ENCODE measurements at places on chromosomes 1 and 21. TPM values are rescaled to one million over a fixed set of nuclear protein-coding genes. Genes with fewer than 3 reads are reported as not detected.

ALG6 gene
- 22.6 TPM for total RNA-seq

HCN3 gene
- 13.6 TPM for total RNA-seq

DIPK1A gene
- 6.9 TPM for total RNA-seq

GRCh38 chr1:45282351-45282750, 44.3 kb upstream of the HPDL start:
- H3K4me3 ChIP-seq: no peak overlapping the region
- no peaks in the 10 kb centered on the region for H3K4me1 ChIP-seq
- no peak for DNase-seq
- H3K27me3 ChIP-seq: no peaks in the 10 kb centered on the region
- H3K36me3 ChIP-seq: no peaks in the 10 kb centered on the region
- no peak overlapping the region for H3K27ac ChIP-seq

Data from progenitor cell of endocrine pancreas (in vitro differentiated cells).